GM23248 (cell line): ENCODE measurements at places on chromosomes 6 and 20. TPM values are rescaled to one million over a fixed set of nuclear protein-coding genes. Genes with fewer than 3 reads are reported as not detected.
A peak's percentile ranks its signal among the peaks of the same experiment; 100 is the strongest.

GRCh38 chr6:142697001-142697335, 248.0 kb downstream of the HIVEP2 start:
- H3K4me1 ChIP-seq, result peaks cover 32% of the 10 kb centered on the region
- no peak for DNase-seq
- H3K4me3 ChIP-seq, result no peak overlapping the region
- no peaks in the 10 kb centered on the region for H3K36me3 ChIP-seq
- no peak overlapping the region for H3K27ac ChIP-seq
- no peaks in the 10 kb centered on the region for H3K27me3 ChIP-seq

GRCh38 chr6:24936641-24937317, 1.0 kb upstream of the RIPOR2 start:
- DNase-seq, result peak; percentile 6
- H3K27ac ChIP-seq, result no peak overlapping the region
- H3K4me3 ChIP-seq, result no peak overlapping the region
- H3K36me3 ChIP-seq, result no peaks in the 10 kb centered on the region
- H3K4me1 ChIP-seq, result peaks cover 9% of the 10 kb centered on the region; the same call in 1 of the 2 replicates

GRCh38 chr20:60213126-60213893, 255.1 kb downstream of the CDH26 start:
- no peaks in the 10 kb centered on the region for H3K36me3 ChIP-seq
- H3K4me3 ChIP-seq, result no peak overlapping the region
- H3K27me3 ChIP-seq, result no peaks in the 10 kb centered on the region
- no peak for DNase-seq
- H3K4me1 ChIP-seq, result no peaks in the 10 kb centered on the region

DNA sequence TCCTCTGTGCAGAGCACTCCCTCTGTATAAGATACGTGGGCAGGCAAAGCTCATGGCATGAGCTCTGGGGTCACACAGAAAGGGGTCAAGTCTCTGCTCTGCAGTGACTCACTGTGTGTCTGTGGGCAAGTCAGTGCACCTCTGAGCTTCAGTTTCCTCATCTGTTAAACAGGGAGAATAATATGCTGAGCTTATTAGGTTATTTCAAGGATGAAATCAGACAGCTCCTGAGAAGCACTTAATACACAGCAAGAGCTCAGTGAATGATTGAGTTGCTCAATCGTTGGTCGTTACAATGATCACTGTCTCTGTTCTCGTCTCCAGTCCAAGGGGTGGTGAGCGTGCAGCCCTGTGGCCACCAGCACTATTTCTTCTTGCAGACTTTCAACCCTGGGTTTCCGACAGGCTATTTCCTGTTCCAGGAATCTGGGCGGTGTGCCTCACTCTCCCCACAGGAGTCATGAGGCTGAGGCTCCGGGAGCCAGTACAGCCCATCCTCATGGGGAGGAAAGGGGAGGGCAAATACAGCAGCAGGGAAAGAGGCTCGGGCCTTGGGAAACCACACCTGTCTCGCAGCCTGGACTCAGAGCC, 28.9 kb downstream of the KIAA1755 start:
- H3K27ac ChIP-seq, result peak overlapping the region; percentile 23; the same call in 1 of the 2 replicates
- H3K36me3 ChIP-seq, result no peaks in the 10 kb centered on the region
- no peak overlapping the region for H3K4me3 ChIP-seq
- DNase-seq, result peak; percentile 64

- H3K4me3 ChIP-seq, result no peak overlapping the region
- H3K27me3 ChIP-seq, result no peaks in the 10 kb centered on the region
- no peak overlapping the region for H3K27ac ChIP-seq
- DNase-seq, result no peak
- H3K4me1 ChIP-seq, result no peaks in the 10 kb centered on the region
Measured at GRCh38 chr20:35579196-35579595, 36.4 kb upstream of the SPAG4 start.

FAXC gene
- 0.76 and 1.8 TPM in 2 replicates for total RNA-seq

DNA sequence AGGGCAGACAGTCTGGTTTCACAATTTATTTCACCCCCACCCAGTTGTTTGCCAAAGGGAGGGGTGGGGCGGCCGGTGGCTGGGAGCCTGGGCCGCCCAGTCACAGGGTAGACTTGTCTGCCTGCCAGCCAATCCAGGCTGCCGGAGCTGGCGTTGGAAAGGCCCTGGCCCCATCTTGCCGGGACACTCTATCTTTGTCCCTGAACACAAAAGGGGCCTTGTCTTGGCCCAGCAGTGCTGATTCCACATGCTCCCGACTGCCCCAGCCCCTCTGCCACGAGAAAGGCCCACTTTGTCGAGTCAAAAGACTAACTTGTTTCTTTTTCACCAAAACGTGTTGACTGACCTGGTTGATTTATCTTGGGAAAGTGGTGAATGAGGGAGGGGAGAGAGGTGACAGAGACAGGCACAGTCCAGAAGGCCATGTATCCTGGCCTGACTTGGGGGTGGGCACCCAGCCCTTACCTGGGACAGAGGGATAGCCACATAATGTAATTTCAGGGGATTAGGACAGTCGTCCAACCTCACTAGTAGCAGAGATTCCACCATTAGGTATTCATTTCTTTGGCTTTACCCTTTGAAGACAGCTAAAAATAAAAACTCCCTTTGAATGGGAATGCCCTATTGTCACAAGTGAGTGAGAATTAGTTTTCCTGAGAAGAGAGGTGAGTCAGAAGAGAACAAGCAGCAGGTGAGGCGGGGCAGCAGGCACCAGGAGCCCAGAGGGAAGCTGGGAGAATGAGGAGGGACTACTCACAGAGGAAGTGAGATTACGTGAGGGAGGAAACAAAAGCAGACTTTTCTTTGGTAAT, 67.0 kb upstream of the SIRPA start:
- H3K4me1 ChIP-seq, result peaks cover 46% of the 10 kb centered on the region
- H3K27ac ChIP-seq, result peak overlapping the region; percentile 72
- no peaks in the 10 kb centered on the region for H3K27me3 ChIP-seq
- DNase-seq, result peak; percentile 48
- no peaks in the 10 kb centered on the region for H3K36me3 ChIP-seq

GRCh38 chr6:4316867-4317400, 181.6 kb upstream of the ECI2 start:
- peak overlapping the region; percentile 95 for H3K27ac ChIP-seq
- H3K36me3 ChIP-seq, result no peaks in the 10 kb centered on the region
- peak overlapping the region; percentile 50 for H3K4me3 ChIP-seq
- peaks cover 68% of the 10 kb centered on the region for H3K4me1 ChIP-seq
- no peaks in the 10 kb centered on the region for H3K27me3 ChIP-seq

- H3K27ac ChIP-seq, result no peak overlapping the region
- H3K36me3 ChIP-seq, result no peaks in the 10 kb centered on the region
- no peak overlapping the region for H3K4me3 ChIP-seq
- no peak for DNase-seq
- no peaks in the 10 kb centered on the region for H3K27me3 ChIP-seq
- no peaks in the 10 kb centered on the region for H3K4me1 ChIP-seq
Measured at GRCh38 chr6:64622944-64623343, 987.3 kb downstream of the PHF3 start.

DNA sequence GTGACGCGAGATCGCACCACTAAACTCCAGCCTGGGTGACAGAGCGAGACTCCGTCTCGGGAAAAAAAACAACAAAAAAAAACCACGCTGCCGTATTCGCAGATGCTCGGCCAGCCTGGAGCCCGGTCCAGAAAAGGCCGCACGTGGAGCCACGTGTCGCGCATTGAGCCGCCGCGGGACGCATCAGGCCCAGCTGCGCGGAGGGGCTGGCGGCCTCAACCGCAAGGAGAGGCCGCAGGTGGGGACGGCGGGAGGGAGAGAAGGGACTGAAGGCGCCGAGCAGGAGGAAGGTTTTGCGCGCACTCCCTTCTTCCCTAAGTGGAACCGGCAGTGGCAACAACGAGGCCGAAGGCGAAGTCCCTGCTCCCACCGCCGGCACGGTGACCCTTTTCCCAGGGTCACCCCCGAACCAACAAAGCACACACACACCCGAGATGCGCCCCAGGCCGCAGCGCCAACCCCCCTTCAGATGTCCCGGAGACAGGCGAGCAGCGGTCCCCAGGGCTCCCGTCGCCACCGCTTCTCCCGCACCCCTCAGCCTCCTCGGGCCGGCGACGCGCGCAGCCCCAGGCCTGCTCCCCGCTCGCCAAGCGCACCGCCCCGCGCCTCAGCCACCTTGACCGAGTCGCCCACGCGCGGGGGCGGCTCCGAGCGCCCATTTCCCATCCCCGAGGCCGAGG, 681 bp downstream of the SYCP2 start:
- no peak overlapping the region for H3K4me3 ChIP-seq
- no peak for DNase-seq
- peaks cover 14% of the 10 kb centered on the region for H3K4me1 ChIP-seq
- no peaks in the 10 kb centered on the region for H3K36me3 ChIP-seq
